ENCODE measurements at places on chromosomes 1 and 21. TPM values are rescaled to one million over a fixed set of nuclear protein-coding genes. Genes with fewer than 3 reads are reported as not detected.

DNA sequence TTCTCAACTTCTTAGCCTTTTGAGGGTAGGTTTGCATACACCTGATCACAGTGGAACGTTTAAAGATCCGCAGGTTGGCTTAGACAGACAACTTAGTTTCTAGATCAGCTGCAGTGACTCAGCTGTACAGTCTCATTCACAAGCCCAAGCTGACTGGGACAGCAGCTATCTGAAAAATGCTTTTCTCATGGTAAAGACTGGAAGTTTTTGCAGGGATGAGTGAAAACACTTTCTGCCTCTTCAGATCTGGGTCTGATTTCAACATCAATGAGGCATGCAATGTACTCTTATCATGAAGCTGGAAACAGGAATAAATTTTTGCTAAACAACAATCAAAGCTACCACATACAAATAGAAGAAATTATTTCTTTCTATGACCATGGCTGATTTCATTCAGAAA is 61.1 kb upstream of the PTBP2 start:
- no peak for DNase-seq
- no peak overlapping the region for H3K4me3 ChIP-seq
- H3K36me3 ChIP-seq, result no peaks in the 10 kb centered on the region

DNA sequence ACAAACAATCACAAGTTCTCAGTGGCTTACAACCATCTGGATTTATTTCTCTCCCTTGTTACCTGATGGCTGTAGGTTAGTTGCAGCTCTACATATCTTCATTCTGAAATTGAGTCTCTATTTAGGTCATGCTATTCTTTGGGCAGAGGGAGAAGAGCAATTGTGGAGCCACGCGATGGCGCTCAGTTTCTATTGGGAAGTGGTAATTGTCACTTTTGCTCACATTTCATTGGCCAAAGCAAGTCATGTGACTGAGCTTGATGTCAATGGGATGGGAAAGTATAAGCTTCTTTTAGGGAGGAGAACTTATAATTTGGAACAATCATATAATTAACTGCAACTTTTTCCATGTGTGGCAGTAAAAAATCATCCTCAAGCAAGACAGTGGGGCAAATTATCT is 166.5 kb downstream of the LMO4 start:
- no peaks in the 10 kb centered on the region for H3K36me3 ChIP-seq
- no peaks in the 10 kb centered on the region for H3K27me3 ChIP-seq
- H3K4me1 ChIP-seq, result no peaks in the 10 kb centered on the region
- H3K27ac ChIP-seq, result no peak overlapping the region

SEC16B gene
- 1.9 TPM for total RNA-seq

F13B gene
- not detected for total RNA-seq

SLC22A15 gene
- total RNA-seq, result 26.8 TPM

TRIM67 gene
- total RNA-seq, result not detected

DNA sequence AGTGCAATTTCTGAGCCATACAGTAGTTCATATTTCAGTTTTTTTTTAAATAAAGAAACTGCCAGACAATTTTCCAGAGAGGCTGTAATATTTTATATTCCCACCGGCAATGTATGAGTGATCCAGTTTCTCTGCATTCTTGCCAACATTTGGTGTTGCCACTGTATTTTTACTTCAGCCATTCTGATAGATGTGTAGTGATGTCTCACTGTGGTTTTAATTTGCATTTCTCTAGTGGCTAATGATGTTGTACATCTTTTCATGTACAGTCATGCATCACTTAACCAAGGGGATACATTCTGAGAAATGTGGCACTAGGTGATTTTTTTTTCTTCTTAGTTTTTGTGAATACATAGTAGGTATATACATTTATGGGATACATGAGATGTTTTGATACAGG is 99.6 kb downstream of the CENPF start:
- H3K4me1 ChIP-seq, result no peaks in the 10 kb centered on the region
- H3K4me3 ChIP-seq, result no peak overlapping the region
- no peak for DNase-seq
- H3K27ac ChIP-seq, result no peak overlapping the region
- H3K36me3 ChIP-seq, result no peaks in the 10 kb centered on the region

DNA sequence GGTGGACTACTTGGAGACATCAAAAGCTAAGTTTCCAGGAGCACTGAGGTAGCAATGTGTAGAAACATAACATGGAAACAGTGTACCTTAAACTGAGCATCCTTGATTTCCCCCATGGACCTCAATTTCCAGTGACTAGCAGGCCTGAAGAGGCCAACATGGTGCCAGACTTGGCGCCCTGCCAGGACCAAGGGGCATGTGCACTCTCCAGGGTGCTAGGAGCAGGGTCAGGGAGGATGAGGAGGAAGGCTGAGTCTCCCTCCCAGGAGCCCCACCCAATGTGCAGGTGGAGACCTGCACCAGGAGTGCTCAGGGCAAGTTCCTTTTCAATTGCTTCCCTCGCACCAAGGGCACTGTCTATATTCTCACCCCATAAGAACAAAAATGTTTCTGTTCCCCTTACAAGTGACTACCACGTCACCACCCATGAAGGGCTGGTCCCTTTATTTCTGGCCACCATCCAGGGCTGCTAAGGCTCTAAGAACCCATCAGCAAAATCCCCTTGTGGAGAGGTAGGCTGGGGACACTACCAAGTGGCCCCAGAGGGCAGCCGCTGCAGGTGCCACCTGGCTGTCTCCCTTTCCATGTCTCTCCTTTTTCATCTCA is 39.2 kb downstream of the MX1 start:
- peaks cover 18% of the 10 kb centered on the region for H3K36me3 ChIP-seq
- H3K27ac ChIP-seq, result no peak overlapping the region
- no peaks in the 10 kb centered on the region for H3K4me1 ChIP-seq
- DNase-seq, result no peak
- H3K4me3 ChIP-seq, result no peak overlapping the region
- peaks cover 5% of the 10 kb centered on the region for H3K27me3 ChIP-seq

KCNJ9 gene
- not detected for total RNA-seq

OR2L3 gene
- total RNA-seq, result not detected

CKS1B gene
- total RNA-seq, result 28.5 TPM

DNA sequence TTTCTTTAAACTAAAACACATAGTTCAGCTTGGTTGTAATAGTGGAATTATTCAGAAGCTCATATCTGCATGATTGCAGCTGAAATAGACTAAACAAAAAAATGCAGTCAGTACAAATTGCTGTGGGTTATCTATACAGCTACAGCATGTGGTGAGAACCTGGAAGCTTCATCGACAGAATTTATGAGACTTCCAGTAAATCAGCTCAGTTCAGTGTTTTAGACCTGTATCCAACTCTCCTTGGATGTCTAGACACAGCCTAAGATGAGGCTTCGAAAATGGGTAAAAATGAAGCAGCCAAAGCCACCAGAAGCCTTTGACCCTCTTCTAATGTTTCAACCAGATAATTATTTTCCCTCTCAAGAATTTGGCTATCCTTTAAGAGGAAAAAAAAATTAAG is 127.1 kb upstream of the C1orf105 start:
- no peaks in the 10 kb centered on the region for H3K36me3 ChIP-seq
- H3K27me3 ChIP-seq, result no peaks in the 10 kb centered on the region
- no peak for DNase-seq
- H3K4me1 ChIP-seq, result no peaks in the 10 kb centered on the region
- no peak overlapping the region for H3K4me3 ChIP-seq
- H3K27ac ChIP-seq, result no peak overlapping the region
